EL (cell line): ENCODE measurements at places on chromosomes 6 and 20.

DNA sequence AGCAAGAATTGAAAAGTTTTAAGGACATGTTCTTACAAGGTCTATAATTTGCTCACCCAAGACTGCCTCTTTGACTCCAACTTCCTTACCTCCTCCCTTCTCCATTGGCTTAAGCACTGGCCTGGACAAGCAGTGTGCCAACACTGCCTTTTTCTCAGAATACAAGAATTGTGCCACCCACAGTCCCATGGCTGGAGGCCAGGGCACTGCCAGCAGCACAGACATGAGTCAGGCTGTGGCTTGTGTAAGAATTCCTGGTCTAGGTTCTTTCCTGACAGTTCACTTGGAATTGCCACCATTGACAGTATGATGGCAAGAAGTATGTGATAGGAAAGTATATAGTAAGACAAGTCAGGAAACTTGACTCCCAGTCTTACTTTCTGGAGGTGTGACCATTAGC, 202.7 kb upstream of the MARCKS start:
- DNase-seq, result peak; percentile 81

- DNase-seq, result no peak
These were observed 43.8 kb downstream of the PLN start for GRCh38 chr6:118591897-118592296.

- DNase-seq, result no peak
These were observed 315.1 kb downstream of the TFAP2C start for GRCh38 chr20:56943946-56944945.

DNA sequence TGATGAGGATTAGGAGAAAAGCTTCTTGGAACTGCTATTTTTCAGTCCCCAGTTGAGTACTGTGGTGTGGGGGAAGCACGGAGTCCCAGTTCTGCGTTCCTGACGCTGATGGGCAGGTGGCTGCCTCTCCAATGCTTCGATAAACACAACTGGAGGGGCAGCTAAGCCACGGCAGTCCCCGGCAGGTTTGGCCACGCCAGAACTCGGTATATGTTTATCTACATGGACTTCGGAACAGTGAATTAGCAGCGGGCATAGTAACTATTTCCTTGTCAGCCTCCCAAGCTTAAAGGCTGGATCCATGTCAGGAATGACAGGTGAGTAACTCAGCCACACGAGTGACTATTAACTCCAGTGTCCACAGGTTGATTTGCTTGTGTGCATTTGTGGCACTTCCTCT, 354.4 kb downstream of the ZFAND3 start:
- no peak for DNase-seq

- DNase-seq, result no peak
These were observed 35.0 kb upstream of the CCR6 start for GRCh38 chr6:167087857-167088354.

DNA sequence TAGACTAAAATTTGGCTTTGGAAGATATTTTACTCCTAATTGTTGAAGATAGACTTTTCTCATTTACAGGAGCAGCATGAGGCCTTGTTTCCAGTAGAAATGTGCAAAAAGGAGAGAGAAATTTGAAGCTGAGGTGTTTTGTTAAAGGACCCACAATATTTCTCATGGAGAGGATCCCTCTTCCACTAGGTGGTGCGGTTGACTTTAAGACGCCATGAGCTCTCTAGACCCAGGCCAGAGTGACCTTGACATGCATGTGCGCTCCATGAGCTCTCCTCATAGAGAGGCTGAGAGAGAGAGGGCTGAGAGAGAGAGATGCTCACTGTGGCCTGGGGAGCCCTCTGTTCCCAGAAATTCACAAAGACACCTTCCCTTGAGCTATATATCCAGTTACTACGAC, 861.2 kb upstream of the EYS start:
- no peak for DNase-seq

- DNase-seq, result no peak
These were observed 26.6 kb downstream of the NCOA6 start for GRCh38 chr20:34798871-34799270.

GRCh38 chr6:161418463-161418945, 144.6 kb upstream of the AGPAT4 start:
- peak; percentile 71 for DNase-seq

GRCh38 chr6:113381232-113381631, 475.9 kb upstream of the MARCKS start:
- DNase-seq, result peak; percentile 37
